ENCODE measurements at places on chromosomes 5 and 9. TPM values are rescaled to one million over a fixed set of nuclear protein-coding genes. Genes with fewer than 3 reads are reported as not detected.

The BARX1 gene
- total RNA-seq = not detected

The LCN2 gene
- total RNA-seq = 2,733 TPM

The LHX6 gene
- total RNA-seq = not detected

The SLCO6A1 gene
- not detected for total RNA-seq

The OSMR gene
- total RNA-seq = 76.4 TPM

The LURAP1L gene
- 52.7 TPM for total RNA-seq

DNA sequence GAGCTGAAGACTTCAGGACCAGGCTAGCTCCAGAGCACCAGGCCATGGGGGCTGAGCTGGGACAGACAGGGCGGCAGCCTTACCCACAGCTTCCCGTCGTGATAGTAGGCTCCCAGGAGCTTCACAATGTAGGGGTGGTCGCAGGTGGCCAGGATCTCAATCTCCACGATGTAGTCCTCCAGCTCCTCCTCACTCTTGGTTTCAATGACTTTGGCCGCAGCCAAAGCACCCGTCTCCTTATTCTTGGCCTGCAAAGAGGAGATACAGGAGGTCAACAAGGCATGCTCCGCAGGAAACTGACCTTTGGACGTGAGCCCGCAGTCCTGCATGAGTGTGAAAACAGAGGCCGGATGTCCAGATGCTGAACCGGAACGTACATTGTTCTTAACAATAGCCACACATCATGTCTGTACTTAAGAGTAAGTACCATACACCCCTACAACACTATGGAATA, 31.5 kb downstream of the STK10 start:
- DNase-seq = no peak

DNA sequence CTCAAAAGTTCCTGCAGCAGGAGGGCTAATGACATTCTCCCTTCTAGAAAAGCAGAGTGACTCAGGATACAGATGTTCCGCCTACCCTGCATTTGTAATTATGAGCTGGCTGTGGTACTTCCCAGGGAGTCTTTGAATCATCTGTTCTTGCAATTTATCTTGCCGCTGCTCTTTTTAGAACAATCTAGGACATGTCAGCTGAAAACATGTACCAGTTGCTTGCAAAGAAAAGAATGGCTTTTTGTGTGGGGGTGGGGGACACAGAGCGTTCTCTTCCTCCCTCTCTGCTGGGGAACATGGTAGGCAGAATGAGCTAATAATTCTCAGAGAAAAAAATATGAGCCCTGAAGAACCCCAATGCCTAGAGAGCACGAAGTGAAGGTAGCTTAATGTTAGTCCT, 51.7 kb upstream of the TUT7 start:
- DNase-seq = no peak

DNA sequence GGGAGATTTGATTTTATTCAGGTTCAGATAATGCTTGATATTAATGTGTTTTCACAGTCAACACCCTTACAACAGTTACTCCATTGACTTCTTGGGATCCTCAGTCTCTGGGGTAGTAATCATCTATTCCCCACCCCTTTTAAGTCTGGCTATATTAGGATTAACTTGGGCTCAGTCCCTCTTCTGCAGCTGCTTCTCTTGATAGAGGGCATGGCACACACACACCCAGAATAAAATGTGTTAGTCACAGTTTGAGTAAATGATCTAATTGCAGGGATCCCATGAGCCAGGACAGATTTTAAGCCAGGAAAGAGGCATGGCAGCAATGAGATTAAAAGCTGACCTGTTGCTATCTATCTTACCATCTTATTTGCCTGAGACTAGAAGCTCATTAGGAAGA, 53.7 kb upstream of the VLDLR start:
- no peak for DNase-seq

DNA sequence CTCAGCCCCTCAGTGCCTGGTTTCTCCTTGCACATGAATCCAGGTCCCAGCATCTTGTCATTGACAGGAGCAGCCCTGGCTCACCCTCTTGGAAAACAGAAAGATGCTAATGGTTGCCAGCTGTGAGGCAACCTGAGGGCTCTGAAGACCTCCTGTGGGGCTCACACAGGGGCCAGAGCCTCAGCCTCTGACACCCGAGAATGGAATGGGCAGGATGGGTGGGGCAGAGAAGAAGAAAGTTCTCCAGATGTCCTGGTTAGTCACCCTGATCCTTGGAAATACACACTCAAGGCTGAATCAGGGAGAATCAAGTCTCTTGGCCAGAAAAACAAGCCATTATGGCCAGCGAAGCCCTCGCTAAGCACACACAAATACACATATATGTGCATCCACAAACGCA, 32.3 kb upstream of the SPATA31E1 start:
- DNase-seq = no peak

- no peak for DNase-seq
Measured at GRCh38 chr5:92177926-92178487, 794.9 kb upstream of the ARRDC3 start.

- DNase-seq = no peak
Measured at GRCh38 chr9:94824913-94825610, 98.6 kb downstream of the AOPEP start.

DNA sequence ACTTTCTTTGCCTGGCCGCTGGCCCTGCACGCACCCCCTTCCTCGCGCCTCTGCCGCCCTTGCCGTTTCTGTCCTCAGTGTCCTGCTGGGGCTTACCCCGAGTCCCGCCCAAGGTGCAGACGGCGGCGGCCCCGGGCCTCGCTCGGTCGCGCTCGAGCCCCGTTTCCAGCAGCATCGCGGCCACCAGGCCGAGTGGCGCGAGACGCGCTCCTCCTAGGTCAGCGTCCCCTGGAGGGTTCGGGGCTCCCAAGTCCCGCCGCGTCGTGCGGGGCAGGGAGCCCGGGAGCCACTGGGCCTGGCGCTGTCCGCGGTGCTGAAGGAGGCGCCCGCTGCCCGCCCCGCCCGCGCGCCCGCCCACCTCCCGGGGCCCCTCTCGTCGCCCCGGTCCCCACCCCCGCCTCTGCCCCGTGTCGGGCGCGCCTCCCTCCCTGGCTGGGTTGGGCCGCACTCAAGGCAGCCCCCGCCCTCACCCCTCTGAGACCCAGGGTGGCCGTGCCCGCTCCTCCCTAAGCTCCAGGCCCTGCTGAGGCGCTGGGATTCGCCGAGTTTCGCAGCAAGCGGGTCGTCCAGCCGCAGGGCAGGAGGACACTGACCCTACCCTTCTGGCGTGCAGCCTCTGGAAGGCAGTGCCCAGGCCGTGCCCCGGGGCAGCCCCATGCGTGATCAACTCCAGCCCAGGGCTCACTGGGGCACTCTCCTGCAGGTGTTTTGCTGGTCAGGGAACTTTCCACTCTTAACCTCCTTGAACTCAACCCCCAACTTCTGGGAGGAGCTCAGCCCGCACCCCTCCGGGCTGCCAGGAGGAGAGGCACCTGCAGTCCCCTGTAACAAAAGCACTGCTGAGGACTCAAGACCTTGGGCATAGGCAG, at the start of gene LHX3:
Gene LHX3, minus strand, starts transcription at position 291 of the 869 bp plus-strand sequence. Its CDS starts 116 bp downstream, at position 175.
- DNase-seq = no peak

GRCh38 chr5:37552770-37553719, 173.9 kb downstream of the WDR70 start:
- DNase-seq = peak; percentile 2

GRCh38 chr5:25662610-25663009, 1017.8 kb upstream of the CDH10 start:
- no peak for DNase-seq

- peak; percentile 68 for DNase-seq
Measured at GRCh38 chr5:113606298-113607134, 93.0 kb downstream of the YTHDC2 start.

DNA sequence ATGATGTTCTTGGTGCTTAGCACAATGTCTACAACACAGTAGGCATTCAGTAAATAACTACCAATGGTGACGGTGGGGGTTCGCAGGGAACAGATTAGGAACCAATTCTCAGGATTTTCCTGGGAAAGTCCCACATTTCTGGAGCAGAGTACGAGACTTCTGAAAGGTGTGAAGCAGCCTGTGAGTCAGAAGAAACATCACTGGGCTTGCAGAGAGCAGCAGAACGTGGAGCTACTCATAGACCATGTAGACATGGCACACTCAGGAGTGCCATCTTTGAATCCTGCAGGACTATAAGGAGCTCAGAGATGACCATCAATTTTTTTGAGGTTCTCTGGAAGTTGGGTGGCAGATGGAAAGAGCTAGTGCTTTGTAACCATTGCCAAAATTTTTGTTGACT, 106.6 kb upstream of the ANKRD55 start:
- DNase-seq = no peak

- DNase-seq = peak; percentile 64
Measured at GRCh38 chr5:170631466-170632195, 127.8 kb downstream of the KCNIP1 start.

DNA sequence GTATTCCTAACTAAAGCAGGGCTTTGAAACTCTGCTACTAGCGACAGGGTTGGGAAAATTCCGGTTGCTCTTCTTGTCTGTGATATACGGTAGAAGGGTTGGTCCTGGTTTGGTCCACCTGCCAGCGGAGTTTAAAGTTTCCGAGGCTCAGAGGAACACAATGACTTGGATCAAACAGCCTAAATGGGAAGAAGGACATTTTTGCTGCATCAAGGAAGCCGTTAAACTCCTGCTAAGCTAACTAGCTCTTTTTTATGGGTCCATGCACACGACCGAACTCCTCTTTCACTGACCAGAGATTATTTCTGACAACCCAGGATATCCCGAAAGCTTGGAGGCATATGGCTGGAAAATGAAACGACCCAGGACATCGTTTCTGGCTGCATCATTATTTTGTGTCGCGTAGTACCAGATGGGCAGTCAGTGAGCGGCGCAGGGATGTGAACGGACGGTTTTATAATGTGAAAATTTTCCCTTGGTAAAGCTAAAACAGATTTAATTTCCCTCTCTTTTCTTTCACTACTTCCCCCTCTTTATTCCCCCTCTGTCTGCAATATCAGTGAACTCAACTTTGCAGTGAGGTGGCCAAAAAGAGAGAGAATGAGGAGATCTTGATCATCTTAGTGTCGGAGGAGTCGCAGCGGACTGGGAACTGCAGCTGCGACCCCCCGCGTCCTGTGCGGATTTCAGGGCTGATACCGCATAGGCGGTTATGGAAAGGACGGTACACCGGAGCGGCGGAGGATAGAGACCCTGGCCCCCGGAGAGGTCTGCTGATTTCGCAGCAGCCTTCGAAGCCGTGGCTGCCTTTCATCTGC, at the start of gene LURAP1L:
Gene LURAP1L, plus strand, starts transcription at position 160 of the 818 bp plus-strand sequence. CDS start 696 bp downstream, outside the sequence.
- peak; percentile 50 for DNase-seq

GRCh38 chr9:9112001-9112720, 1312.6 kb upstream of the DMAC1 start:
- DNase-seq = no peak

DNA sequence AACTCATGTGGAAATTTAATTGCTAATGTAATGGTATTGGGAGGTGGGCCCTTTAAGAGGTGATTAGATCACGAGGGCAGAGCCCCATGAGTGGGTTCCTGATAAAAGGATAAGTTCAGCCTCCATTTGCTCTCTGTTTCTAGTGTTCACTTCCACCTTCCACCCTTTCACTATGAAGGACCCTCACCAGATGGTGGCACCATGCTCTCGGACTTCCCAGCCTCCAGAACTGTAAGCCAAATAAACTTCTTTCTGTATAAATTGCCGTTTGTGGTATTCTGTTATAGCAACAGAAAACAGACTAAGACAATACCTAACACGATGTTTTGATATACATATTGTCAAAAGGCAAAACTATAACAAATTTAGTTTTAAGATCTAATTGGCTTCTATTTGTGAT, 166.2 kb downstream of the DEPDC1B start:
- DNase-seq = no peak

GRCh38 chr5:141889282-141889871, 11.2 kb upstream of the PCDH1 start:
- no peak for DNase-seq

GRCh38 chr9:29176231-29176630, 1603.0 kb upstream of the C9orf72 start:
- DNase-seq = no peak

- peak; percentile 69 for DNase-seq
Measured at GRCh38 chr9:86034863-86035734, 64.3 kb downstream of the GOLM1 start.

DNA sequence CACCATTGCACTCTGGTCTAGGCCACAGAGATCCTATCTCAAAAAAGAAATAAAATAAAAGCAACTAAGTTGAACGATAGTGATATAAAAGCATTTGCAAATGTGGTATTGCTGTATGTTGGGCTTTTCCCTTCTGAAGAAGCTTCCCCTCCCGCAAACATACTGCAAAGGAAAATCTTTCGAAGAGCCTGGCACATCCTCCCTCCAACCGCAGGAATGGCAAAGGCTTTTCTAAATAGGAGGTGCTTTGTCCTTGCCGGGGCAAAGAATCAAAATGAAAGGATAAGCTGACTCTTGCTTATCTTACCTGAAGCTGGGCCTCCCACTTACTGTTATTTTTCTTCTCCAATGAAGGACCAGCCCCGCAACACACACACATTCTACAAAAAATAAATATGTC, 45.8 kb downstream of the SERINC5 start:
- no peak for DNase-seq

DNA sequence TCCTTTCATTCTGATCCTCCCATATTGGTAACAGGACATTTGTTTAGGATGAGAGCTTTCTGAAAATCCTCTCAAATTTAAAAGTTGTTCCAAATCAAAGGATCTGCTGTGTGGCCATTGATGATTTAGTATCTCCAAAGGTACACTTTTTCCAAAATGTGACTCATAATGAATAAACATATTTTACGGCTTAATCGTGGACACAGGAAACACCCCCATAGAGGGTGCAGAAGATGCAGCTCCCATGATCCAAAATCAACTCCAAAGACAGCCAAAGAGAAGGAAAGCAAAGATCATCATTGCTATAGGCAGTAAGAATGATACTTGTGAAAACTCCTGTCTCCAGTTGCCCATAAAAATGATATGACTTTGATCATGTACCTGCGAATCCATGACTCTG, 239.7 kb downstream of the PIK3R1 start:
- no peak for DNase-seq

- no peak for DNase-seq
Measured at GRCh38 chr5:132268769-132269551, 11.5 kb downstream of the PDLIM4 start.

DNA sequence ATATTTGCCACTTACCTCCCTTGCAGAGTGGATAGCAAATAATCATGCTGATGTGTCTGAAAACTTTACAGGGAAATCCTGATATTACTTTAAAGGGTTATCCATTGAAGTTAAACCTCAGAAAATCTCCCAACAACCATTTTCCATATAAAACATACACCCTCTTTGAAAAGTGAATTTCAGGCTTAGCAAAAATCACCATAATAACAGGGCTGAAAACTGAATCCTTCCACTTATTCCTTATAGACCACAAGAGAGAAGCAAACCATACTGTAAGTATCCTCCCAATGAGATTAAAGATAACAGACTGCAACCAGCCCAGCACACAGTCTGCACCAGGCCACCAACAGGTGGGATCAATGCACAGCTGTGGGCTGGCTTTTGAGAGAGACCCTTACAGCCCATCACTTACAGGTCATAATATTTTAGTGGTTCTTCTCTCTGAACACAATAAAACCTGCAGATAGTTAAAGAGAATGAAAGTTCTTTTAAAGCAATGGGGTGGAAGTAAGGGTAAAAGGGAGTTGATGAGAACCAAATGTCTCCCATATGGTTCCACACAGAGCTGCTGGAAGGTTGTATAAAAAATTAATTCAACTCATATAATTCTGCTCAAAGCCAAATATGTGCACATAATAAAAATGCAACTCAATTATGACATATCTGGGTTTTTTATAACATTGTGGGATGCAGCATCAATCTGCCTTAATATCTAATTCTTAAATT, 376.2 kb upstream of the GRAMD2B start:
- DNase-seq = no peak
